IPS-NIHi11 (cell line): ENCODE measurements at places on chromosomes 1 and 21.
A peak's percentile ranks its signal among the peaks of the same experiment; 100 is the strongest.

GRCh38 chr1:24266398-24266941 is 52.7 kb upstream of the GRHL3 start:
- DNase-seq, result peak; percentile 16

DNA sequence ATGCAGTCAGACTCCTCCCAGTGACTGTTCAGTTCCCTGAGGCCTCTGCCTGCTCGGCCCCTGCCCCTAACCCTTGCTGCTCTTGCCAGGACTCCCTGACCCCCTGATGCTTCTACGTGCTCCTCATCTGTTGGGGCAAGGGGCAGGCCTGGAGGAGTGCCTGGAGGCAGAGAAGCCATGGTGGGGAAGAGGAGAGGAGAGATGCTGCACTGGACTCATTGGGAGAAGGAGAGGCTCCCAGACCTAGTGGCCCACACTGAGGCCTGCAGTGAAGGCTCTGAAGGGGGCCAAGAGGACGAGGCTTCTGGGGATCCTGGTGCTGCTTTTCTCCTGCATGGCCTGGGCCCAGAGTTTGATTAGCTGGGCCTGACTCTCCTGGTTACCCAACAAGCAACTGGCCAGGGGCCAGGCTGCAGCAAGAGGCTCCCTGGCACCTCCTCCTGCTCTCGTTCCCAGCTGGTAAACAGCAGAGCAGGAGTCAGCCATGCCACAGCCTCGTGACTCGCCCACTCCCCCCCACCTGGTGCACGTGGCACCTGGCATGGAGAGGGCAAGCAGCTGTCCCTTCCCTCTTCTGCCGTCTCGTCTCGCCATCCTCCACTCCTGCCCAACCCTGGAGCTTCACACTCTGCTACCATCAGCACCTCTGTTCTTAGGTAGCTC is 847 bp upstream of the RORC start:
- no peak for DNase-seq

DNA sequence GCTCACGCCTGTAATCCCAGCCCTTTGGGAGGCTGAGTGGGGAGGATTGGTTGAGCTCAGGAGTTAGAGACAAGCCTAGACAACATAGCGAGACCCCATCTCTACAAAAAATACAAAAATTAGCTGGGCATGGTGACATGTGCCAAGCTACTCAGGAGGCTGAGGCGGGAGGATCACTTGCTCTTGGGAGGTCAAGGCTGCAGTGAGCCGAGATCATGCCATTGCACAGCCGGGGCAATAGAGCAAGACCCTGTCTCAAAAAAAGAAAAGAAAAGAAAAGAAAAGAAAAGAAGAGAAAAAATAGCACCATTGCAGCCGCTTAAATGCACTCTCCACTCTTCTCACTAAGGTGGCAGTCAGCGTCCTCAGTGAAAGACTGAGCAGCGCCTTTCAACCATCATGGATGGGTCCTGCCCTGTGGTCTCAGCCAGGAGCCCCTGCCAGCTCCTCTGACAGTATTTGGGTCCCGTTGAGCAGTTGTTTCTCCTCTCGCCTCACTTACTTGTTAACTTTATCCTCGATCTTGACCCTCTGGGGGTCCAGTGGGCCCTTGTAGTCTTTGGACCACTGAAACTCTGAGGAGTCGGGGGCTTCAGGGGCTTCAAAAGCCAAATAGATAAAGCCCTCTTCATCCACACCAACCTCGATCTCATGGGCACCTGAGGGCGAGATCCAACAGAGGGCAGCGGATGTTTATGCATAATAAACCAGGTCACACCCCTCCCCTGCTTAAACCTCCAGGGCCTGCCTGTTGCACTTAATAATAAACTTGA is 36.9 kb downstream of the MYOM3 start:
- DNase-seq, result no peak

GRCh38 chr1:110829955-110830553 is 42.9 kb upstream of the CD53 start:
- DNase-seq, result peak; percentile 64

- no peak for DNase-seq
Observed at GRCh38 chr1:227996187-227996950, 10.4 kb upstream of the WNT3A start.

- DNase-seq, result peak; percentile 83
Observed at GRCh38 chr21:37916310-37917051, at the start of gene KCNJ6. KCNJ6 (minus strand) TSS chr21:37916457; CDS start chr21:37840682, 75,775 bp downstream.

GRCh38 chr1:100512803-100513352 is 25.1 kb upstream of the GPR88 start:
- no peak for DNase-seq

- no peak for DNase-seq
Observed at GRCh38 chr1:164643018-164643417, 84.0 kb downstream of the PBX1 start.

- DNase-seq, result no peak
Observed at GRCh38 chr1:53189061-53189460, 7.6 kb upstream of the CPT2 start.

GRCh38 chr1:69252696-69253095 is 315.0 kb upstream of the LRRC7 start:
- no peak for DNase-seq

GRCh38 chr1:21761052-21761451 is 21.9 kb downstream of the USP48 start:
- DNase-seq, result no peak

- no peak for DNase-seq
Observed at GRCh38 chr1:85303440-85304162, 27.2 kb upstream of the BCL10 start.

DNA sequence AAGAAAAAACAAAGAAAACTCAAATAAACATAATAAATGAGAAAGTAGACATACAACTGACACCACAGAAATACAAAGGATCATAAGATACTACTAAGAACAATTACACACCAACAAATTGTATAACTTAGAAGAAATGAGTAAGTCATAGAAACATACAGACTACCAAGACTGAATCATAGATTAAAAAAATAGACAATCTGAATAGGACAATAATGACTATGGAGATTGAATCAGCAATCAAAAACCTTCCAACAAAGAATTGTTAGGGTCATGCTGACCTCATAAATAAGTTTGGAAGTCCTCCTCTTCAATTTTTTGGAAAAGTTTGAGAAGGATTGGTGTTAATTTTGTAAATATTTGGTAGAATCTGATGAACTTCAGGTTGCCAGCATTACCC is 159.0 kb downstream of the PTBP2 start:
- DNase-seq, result no peak
